ENCODE measurements at places on chromosomes 6 and 20. TPM values are rescaled to one million over a fixed set of nuclear protein-coding genes. Genes with fewer than 3 reads are reported as not detected.

TREML2 gene
- total RNA-seq: 0.09 TPM

DNA sequence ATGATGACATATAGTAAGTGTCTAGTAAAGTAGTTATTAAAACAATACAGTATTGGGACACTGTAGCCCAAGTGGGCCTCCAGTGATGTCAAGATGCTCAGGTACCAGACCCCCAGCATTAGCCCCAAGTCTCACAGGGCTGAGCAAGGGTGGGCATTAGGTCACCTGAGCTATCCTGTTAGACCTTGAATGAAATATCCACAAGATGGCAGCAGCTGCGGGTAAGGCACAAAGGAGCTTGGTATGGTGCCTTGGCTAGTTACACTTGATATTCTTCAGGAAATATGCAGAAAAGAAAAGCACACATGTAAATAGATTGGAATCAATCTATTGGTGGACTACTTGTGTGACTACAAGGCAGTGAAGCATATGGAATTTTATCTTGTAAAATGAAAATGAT lies 701.8 kb upstream of the ADGRB3 start:
- H3K36me3 ChIP-seq: no peaks in the 10 kb centered on the region
- no peak for DNase-seq
- H3K27me3 ChIP-seq: no peaks in the 10 kb centered on the region
- no peak overlapping the region for H3K27ac ChIP-seq

LY86 gene
- total RNA-seq: 2.7 TPM

GRCh38 chr6:41257369-41258195 lies 28.9 kb downstream of the TREM1 start:
- H3K27ac ChIP-seq: peak overlapping the region; percentile 31
- H3K27me3 ChIP-seq: no peaks in the 10 kb centered on the region
- H3K4me3 ChIP-seq: no peak overlapping the region
- H3K36me3 ChIP-seq: no peaks in the 10 kb centered on the region

ABHD16B gene
- total RNA-seq: not detected

GRCh38 chr6:73802366-73802765 lies 106.4 kb downstream of the CD109 start:
- H3K4me1 ChIP-seq: peaks cover 2% of the 10 kb centered on the region
- H3K27me3 ChIP-seq: no peaks in the 10 kb centered on the region
- DNase-seq: no peak

RIMS1 gene
- 5.7 TPM for total RNA-seq

- no peak overlapping the region for H3K4me3 ChIP-seq
- H3K27me3 ChIP-seq: no peaks in the 10 kb centered on the region
- H3K27ac ChIP-seq: no peak overlapping the region
- no peak for DNase-seq
Observed at GRCh38 chr6:128432394-128432793, 88.0 kb downstream of the PTPRK start.

GRCh38 chr6:33410711-33411631 lies at the start of gene PHF1:
TSS of gene PHF1 (plus strand) at chr6:33411014. CDS start at chr6:33412264, 1,250 bp downstream.
- H3K27me3 ChIP-seq: no peaks in the 10 kb centered on the region
- H3K36me3 ChIP-seq: peaks cover 46% of the 10 kb centered on the region
- H3K4me1 ChIP-seq: peaks cover 16% of the 10 kb centered on the region
- H3K27ac ChIP-seq: peak within 1 kb of the TSS; percentile 100
- DNase-seq: no peak

GRCh38 chr6:128276311-128276710 lies 244.1 kb downstream of the PTPRK start:
- no peaks in the 10 kb centered on the region for H3K27me3 ChIP-seq
- peak; percentile 5 for DNase-seq
- no peak overlapping the region for H3K27ac ChIP-seq

DNA sequence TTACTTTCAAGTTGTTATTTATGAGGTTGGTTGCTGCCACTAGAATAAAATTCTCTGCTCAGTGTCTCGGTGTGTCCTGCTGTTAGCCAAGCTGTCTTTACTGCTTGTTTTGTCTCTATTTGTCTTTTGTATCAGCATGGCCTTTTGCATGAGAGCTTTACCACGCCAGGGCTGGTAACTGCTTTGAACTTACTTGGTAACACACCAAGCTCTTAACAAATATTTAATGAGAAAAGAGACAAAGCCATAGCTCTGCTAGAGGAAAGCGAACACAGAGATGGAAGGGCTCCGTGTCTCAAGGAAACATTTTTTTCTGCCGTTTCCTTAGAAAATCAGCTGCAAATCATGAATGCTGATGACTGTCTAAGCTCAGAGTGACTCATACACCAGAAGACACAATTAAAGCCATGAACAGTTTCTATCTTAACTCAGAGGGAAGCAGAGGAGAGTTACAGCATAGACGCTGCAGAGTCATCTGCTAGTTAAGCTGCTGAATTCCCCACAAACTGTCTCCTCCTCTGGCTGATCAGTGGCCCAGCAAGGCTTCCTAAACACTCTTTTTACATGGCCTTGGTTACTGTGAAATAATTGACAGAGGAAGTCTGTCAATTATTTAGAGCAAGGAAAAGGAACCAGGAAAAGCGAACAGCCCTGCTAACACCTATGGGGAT lies 44.8 kb downstream of the AGPAT4 start:
- H3K27me3 ChIP-seq: no peaks in the 10 kb centered on the region
- peaks cover 9% of the 10 kb centered on the region for H3K36me3 ChIP-seq
- DNase-seq: peak; percentile 40

ZC2HC1B gene
- total RNA-seq: 0.53 TPM

DNA sequence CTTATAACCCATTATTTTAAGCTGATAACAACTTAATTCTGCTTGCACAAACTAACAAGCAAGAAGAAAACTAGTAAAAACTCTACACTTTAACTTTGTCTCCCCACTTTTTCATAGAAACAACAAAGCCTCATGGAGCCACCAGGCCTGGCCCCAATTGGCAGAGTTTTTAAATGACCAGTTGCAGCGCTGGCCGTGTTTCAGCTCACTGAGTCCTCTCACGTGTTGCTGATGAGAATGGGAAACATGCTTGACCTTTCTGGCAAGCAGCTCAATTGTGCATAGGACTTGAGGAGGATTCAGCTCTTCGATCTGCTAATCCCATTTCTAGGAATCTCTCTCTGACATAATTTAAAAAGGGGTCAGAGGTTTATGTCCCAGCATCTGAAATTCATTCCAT lies 24.5 kb upstream of the GRM4 start:
- H3K27me3 ChIP-seq: no peaks in the 10 kb centered on the region
- no peaks in the 10 kb centered on the region for H3K36me3 ChIP-seq
- no peak for DNase-seq

- peaks cover 20% of the 10 kb centered on the region for H3K4me1 ChIP-seq
- H3K36me3 ChIP-seq: no peaks in the 10 kb centered on the region
- H3K27ac ChIP-seq: no peak overlapping the region
- no peaks in the 10 kb centered on the region for H3K27me3 ChIP-seq
- DNase-seq: no peak
- H3K4me3 ChIP-seq: no peak overlapping the region
Observed at GRCh38 chr20:5662769-5663168, 87.4 kb upstream of the SHLD1 start.

DNA sequence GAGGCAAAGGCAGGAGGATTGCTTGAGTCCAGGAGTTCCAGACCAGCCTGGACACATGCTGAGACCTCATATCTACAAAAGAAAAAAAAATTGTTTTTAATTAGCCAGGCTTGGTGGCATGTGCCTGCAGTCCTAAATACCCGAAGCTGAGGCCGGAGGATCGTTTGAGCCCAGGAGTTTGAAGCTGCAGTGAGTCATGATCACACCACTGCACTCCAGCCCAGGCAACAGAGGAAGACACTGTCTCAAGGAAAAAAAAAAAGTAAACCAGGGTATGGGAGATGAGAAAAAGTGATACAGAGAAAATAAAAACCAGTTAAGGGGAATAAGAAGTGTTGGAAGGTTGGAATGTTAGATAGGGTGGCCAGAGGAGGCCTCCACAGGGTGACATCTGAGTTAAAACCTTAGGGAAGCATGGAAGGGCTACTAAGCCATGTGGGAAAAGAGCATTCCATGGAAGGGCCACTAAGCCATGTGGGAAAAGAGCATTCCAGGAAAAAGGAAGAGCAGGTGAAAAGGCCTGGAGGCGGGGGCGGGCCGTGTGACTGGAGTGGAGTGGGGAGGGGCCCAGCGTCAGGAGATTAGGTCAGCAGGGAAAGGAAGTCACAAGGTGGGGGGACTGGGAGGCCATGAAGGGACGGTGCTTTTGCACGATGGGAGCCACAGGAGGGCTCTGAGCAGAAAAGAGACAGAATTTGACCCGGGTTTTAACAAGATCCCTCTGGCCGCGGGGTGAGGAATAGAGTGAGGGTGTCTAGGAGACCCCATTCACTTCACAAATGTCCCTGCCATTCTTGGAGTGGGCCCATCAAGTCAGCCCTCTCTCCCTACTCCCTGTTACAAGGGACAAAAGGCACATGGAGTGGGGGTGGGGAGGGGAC lies 18.3 kb downstream of the CPNE5 start:
- H3K27me3 ChIP-seq: no peaks in the 10 kb centered on the region
- no peak for DNase-seq
- peaks cover 12% of the 10 kb centered on the region for H3K36me3 ChIP-seq
- peaks cover 45% of the 10 kb centered on the region for H3K4me1 ChIP-seq

DNA sequence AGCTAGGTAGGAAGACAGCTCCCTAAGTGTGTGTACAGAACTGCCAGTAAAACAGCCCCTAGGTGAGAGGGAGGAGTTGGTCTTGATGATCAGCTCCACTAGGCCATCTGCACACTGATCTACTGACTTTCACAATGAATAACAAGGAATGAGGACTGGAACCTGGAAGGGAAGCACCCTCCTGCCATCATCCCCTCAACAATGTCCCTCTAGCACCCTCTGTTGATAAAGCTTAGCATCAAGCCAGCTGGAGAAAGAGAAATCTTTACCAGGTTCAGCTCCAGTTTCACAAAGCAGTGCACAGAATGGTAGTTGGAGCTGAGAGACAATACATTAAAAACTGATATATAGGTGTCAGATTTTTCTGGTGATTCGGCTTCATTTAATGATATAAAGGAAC lies 57.2 kb upstream of the IRAK1BP1 start:
- no peaks in the 10 kb centered on the region for H3K36me3 ChIP-seq
- no peaks in the 10 kb centered on the region for H3K4me1 ChIP-seq
- H3K27ac ChIP-seq: no peak overlapping the region
- DNase-seq: peak; percentile 2

- H3K27me3 ChIP-seq: peaks cover 3% of the 10 kb centered on the region
- no peaks in the 10 kb centered on the region for H3K36me3 ChIP-seq
- H3K27ac ChIP-seq: no peak overlapping the region
- DNase-seq: no peak
Observed at GRCh38 chr20:22963581-22963980, 71.5 kb upstream of the SSTR4 start.

GRCh38 chr6:67863346-67863745 lies 771.7 kb upstream of the ADGRB3 start:
- no peaks in the 10 kb centered on the region for H3K36me3 ChIP-seq
- no peak overlapping the region for H3K27ac ChIP-seq
- no peak overlapping the region for H3K4me3 ChIP-seq
- no peaks in the 10 kb centered on the region for H3K4me1 ChIP-seq
- DNase-seq: no peak

DNA sequence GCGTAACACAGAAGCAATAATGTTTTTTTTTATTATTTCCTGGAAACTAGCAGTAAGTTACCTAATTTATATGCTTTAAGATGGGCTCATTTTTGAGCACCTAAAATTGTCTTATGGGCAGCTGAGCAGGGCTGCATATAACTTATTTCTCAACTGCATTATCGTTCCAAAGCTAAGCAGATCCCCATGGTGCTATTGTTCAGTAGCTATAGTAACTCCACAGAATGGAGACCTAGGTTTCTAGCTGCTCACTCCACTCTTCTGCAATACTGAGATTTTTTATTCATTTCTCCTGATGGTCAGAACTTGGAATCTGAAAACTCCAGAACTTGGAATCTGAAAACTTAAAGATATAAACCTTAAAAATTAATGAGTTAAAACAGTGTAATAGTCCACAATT lies 18.7 kb downstream of the CRISP1 start:
- H3K27me3 ChIP-seq: no peaks in the 10 kb centered on the region
- H3K4me3 ChIP-seq: no peak overlapping the region
- H3K27ac ChIP-seq: no peak overlapping the region
- DNase-seq: no peak

APCDD1L gene
- total RNA-seq: 2.1 TPM

- no peak for DNase-seq
- no peak within 1 kb of the TSS for H3K4me3 ChIP-seq
- peaks cover 5% of the 10 kb centered on the region for H3K27me3 ChIP-seq
- H3K36me3 ChIP-seq: no peaks in the 10 kb centered on the region
- H3K27ac ChIP-seq: no peak within 1 kb of the TSS
Observed at GRCh38 chr6:42173101-42173500, at the start of gene GUCA1A. TSS of gene GUCA1A (plus strand) at chr6:42173364. CDS start at chr6:42173614, 250 bp downstream.

DNA sequence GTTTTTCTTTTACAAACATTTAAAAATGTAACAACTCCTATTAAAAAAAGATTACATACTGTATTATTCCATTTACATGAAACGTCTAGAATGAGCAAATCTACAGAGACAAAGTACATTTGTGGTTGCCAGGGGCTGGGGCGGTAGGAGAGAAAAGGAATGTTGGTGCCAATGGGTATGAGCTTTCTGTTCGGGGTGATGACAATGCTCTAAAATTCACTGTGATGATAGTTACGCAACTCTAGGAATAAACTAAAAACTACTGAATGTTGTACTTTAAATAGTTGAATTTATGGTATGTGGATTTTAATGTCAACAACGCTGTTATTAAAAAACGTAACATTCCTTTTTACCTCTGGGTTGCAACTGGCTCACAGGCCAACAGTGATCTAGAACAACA lies 211.1 kb downstream of the GMDS start:
- no peak overlapping the region for H3K27ac ChIP-seq
- H3K27me3 ChIP-seq: no peaks in the 10 kb centered on the region
- no peak for DNase-seq

GRCh38 chr6:148401571-148401970 lies 58.9 kb downstream of the SASH1 start:
- no peak overlapping the region for H3K27ac ChIP-seq
- H3K4me1 ChIP-seq: peaks cover 12% of the 10 kb centered on the region
- no peaks in the 10 kb centered on the region for H3K27me3 ChIP-seq
- DNase-seq: peak; percentile 63
- no peak overlapping the region for H3K4me3 ChIP-seq

DNA sequence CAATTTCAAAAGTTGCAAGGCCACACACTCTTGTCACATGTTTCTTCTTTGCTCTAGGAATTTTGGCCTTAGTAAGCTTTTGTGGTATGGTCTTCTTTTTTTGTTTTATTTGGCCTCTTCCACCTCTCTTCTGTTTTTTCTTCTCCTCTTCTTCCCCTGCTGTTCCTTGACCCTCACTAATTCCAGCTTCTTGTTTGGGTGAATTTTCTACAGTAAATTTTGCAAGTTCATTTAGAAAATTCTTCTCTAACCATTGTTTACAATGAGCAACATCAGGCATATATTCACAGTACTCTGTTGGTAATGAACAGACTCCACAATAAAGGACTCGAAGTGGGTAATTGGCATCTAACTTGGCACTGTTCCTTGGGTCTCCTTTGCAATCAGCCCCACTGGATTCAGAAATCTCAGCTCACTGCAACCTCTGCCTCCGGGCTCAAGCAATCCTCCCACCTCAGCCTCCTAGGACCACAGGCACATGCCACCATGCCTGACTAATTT lies 5.0 kb downstream of the ASIP start:
- H3K4me1 ChIP-seq: no peaks in the 10 kb centered on the region
- H3K36me3 ChIP-seq: no peaks in the 10 kb centered on the region
- H3K27ac ChIP-seq: no peak overlapping the region
- DNase-seq: no peak

CALHM4 gene
- total RNA-seq: not detected
